Activated T-helper 2 cell treated with anti-CD3 and anti-CD28 coated beads, Interferon-gamma antibody, Interleukin-2, Interleukin-4, amounts not matched to agents 10 μg/mL and 5 μg/mL and 100 μg/mL, durations not matched to agents 14 hours and 24 hours and 36 hours (primary cell): ENCODE measurements at places on chromosomes 5 and 9. TPM values are rescaled to one million over a fixed set of nuclear protein-coding genes. Genes with fewer than 3 reads are reported as not detected.

- no peaks in the 10 kb centered on the region for H3K36me3 ChIP-seq
- H3K27me3 ChIP-seq = no peaks in the 10 kb centered on the region
- no peak overlapping the region for H3K27ac ChIP-seq
- H3K4me1 ChIP-seq = no peaks in the 10 kb centered on the region
- DNase-seq = no peak
Measured at GRCh38 chr5:152083231-152083630, 158.6 kb upstream of the GLRA1 start.

The CDC20B gene
- 0.18 TPM in 1 of 2 replicates, not detected in the other for total RNA-seq

- no peak for DNase-seq
- no peaks in the 10 kb centered on the region for H3K27me3 ChIP-seq
- no peaks in the 10 kb centered on the region for H3K4me1 ChIP-seq
- H3K4me3 ChIP-seq = no peak overlapping the region
- peaks cover 55% of the 10 kb centered on the region for H3K36me3 ChIP-seq
Measured at GRCh38 chr5:43648499-43649124, 45.6 kb downstream of the NNT start.

DNA sequence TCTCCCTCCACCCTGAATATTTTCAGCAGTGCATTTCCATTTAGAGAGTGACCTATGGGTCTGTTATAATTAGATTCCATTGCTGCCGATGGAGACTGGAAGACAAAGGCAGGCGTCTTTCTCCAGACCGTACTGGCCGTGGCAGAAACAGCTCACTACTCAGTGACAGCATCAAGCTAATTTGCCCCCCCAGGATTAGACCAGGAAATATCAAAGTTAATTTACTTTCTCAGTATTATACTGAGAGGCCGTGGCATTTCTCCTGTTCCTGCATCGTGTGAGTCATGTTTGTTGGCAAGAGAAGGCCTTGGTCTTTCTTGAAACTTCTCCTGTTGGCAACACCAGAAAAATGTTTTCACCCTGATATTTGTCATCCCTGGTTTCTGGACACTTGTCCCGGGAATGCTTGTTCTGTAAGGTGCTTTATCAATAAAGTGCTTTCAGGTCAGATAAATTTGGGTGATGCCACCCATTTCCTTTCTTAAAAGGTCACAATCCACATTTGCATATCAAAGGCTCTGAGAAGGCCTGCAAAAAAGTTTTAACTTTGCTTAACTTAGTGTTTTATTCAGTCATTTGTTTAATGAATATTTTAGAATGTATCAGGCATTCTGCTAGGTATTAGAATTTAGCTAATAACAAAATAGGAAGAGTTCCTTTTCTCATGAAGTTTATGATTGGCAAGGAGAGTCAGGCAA is 28.4 kb downstream of the SV2C start:
- H3K27me3 ChIP-seq = peaks cover 15% of the 10 kb centered on the region
- no peaks in the 10 kb centered on the region for H3K36me3 ChIP-seq

The GPRIN1 gene
- total RNA-seq = 3.0 and 3.6 TPM in 2 replicates

The C9orf153 gene
- 0.34 and 0.41 TPM in 2 replicates for total RNA-seq

GRCh38 chr9:127676638-127677037 is 30.1 kb upstream of the CFAP157 start:
- H3K36me3 ChIP-seq = no peaks in the 10 kb centered on the region
- no peak for DNase-seq
- no peak overlapping the region for H3K4me3 ChIP-seq
- H3K27me3 ChIP-seq = no peaks in the 10 kb centered on the region
- H3K27ac ChIP-seq = no peak overlapping the region
- H3K4me1 ChIP-seq = no peaks in the 10 kb centered on the region

DNA sequence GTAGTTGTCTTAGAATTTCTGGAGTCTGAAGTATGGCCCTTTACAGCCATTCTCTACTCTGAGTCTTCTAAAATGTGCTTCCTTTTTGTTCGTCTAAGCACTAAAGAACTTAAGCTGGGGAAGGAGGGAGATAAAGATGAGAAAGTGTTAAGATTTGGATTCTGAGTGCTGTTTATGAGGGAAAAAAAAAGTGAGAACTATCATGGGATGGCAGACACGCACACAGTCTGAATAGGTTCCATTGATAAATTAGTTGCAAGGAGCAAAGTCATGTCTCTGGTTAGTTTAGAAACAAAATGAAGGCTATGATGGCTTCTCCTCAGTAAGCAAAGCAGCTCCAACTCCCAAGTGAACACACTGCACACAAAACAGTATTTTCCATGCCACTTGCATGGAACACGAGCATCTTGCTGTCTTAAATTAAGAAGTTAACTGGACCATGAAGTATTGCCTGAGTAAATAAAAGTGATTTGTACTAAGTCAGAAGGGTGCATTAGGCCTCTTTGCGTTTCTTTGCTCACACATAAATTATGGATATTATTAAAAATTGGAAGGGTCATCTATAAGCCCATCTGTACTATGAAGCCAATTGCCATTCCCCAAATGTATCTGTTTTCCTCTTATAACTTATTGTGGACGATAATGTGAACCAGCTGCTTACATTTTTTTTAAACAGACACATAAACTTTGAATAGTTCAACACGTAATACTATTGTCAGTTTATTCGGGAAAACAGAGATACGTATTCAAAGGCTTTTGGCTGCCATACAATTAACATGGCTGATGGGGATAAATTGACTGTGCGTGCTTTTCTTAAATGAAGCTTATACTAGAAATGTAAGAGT is 199.3 kb downstream of the SGCD start:
- no peak for DNase-seq
- H3K27ac ChIP-seq = no peak overlapping the region
- H3K4me1 ChIP-seq = no peaks in the 10 kb centered on the region
- H3K4me3 ChIP-seq = no peak overlapping the region
- no peaks in the 10 kb centered on the region for H3K36me3 ChIP-seq
- no peaks in the 10 kb centered on the region for H3K27me3 ChIP-seq

DNA sequence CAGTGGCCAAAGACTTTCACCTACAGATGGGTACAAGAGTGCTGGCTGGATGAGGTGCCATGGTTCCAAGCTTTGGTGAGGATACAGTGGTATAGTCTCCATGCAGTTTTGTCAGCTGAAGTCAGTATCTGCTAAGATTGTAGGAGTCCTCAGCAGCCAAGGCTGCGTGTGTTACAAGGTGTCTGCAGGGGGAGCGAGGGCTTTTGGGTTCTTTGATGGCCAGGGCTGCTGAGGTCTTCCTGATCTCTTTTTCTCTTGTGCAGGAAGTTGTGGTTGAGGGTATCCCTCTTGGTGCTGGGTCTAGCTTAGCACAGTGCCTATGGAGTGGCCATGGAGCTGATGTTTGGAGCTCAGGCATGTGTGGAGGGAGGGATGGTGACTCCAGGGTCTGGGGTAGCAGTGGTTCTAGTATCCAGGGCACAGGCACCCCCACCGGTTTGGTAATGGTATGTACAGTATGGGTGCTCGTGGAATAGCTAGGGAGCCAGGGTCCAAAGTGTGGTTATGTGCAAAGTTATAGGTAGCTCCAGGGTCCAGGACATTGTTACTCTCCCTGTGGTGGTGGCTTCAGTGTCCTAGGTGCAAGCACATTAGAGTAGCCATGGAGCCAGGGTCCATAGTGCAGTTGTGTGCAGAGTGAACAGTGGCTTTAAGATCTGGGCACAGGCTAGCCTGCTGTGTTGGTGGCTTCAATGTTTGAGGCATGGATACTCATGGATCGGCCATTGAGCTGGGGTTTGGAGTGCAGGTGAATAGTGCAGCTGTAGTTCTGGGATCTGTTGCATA is 36.7 kb downstream of the CNTLN start:
- no peak overlapping the region for H3K4me3 ChIP-seq
- no peaks in the 10 kb centered on the region for H3K4me1 ChIP-seq
- no peaks in the 10 kb centered on the region for H3K36me3 ChIP-seq
- no peak for DNase-seq
- H3K27ac ChIP-seq = no peak overlapping the region

The SERF1A gene
- 9.1 and 10.5 TPM in 2 replicates for total RNA-seq

GRCh38 chr5:33299621-33300208 is 141.1 kb upstream of the TARS1 start:
- H3K4me1 ChIP-seq = peaks cover 5% of the 10 kb centered on the region
- no peak for DNase-seq
- no peaks in the 10 kb centered on the region for H3K36me3 ChIP-seq
- H3K27me3 ChIP-seq = no peaks in the 10 kb centered on the region
- H3K4me3 ChIP-seq = no peak overlapping the region

DNA sequence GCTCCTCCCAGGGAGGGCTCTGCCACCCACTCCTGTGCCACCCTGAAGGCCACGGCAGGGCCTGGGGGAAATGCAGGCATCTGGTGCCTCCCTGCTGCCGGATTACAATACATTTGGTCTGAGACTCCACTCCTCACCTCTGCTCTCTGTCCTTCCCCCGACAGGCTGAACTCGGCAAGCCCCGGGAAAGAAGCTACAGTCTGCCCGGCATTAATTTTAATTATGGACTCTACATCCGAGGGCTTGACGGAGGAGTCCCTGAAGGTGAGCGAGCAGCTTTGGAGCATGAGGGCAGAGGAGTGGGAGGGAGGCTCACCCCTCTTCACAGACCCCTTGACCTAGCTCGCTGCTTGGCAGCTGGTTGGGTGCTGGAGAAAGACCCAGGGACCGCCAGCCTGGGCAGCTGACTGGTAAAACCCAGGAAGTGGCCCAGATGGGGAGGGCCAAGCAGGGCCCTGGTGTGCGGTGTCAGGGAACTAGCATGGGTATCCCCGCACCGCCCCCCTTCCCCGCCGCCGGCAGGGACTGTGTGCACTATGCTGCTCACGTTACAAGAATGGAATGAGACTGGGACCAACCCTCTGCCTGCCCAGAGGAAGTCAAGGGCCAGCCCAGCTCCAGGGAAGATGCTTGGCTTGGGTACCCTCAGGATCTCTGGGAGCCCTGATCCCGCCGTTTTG is 83.7 kb upstream of the BARHL1 start:
- no peak overlapping the region for H3K4me3 ChIP-seq
- H3K36me3 ChIP-seq = no peaks in the 10 kb centered on the region
- no peak overlapping the region for H3K27ac ChIP-seq

The PDCD1LG2 gene
- total RNA-seq = 1.7 and 2.0 TPM in 2 replicates

DNA sequence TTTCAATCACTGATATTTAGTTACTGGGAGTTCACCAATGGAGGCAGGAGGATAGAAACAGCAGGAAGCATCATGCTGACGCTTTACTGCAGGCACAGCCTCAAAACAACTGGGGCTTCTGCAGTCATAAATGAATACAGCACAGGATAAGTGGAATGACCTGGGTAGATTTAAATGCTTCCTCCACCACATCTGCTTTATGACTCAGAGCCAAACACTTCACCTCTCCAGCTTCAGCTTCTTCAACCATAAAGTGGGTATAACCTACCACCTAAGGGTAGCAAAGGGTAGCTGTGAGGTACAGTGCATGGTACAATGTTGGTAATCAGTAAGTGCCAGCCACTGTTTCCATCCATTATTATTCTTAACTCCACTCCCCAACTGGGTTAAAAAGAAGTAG is 28.4 kb downstream of the RASEF start:
- H3K27me3 ChIP-seq = no peaks in the 10 kb centered on the region
- H3K4me1 ChIP-seq = no peaks in the 10 kb centered on the region
- H3K4me3 ChIP-seq = no peak overlapping the region
- DNase-seq = no peak

DNA sequence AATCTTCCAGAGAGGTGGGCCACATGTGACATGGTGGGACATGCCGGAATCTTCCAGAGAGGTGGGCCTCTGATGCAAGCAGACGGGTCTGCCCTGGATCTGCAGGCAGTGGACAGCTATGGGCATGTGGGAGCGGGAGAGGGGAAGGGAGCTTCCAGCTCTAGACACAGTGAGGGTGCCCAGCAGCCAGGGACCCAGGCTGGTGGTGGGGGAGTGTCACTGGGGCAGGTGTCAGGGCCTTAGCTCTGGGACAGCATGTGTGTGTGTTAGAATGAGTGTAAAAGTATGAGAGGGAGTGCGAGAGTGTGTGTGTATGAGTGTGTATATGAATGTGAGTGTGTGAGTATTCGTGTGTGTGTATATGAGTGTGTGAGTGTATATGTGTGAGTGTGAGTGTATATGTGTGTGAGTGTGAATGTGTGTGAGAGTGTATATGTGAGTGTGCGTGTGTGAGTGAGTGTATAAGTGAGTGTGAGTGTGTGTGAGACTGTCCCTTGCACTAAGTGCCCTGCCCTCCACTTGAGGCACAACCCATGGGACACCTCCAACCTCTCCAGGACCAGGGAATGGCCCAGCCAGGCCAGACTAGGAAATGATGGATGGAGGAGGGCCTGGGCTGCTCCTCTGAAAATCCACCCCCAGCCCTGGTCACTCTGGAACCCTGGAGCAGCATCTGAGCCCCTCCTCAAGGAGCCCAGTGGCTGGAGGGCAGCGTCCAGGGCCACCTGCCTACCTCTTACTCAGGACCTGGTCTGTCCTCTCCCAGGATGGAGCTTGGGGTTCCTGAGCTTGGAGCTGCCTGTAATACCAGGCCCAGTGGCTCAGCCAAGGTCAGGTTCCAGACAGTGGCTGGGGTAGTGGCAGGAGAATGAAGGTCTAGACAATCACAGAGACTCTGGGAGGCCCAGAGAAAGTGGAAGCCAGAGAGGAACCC is 122.2 kb downstream of the C9orf50 start:
- H3K27ac ChIP-seq = no peak overlapping the region
- no peaks in the 10 kb centered on the region for H3K27me3 ChIP-seq
- peaks cover 16% of the 10 kb centered on the region for H3K4me1 ChIP-seq
- no peak overlapping the region for H3K4me3 ChIP-seq

DNA sequence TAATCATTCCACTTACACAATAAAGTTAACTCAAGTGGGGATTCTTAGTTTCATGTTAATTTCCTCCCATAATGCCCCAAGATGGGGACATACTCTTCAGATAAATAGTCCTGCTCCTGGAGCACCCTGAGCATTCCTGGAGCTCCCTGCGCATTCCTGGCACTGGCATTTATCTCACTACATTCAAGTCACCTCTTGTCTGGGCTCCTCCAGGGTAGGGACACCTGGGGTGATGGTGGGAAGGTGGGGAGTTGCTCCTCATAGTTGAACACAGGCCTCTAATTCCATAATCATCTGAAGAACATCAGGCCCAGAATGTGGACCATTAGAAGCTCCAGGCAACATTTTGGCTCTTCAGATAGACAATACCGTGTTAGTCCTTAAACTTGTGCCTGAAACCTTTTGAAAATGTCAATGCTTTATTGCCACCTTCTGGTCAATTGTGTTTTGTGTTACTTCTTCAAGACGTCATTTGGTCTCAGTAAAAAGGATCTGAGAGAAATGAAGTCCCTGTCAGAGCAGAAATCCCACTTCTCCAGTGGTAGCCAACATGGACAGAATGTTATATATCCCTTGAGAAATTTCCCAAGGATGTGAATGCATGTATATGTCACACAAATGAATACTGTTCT is 14.2 kb upstream of the AGGF1 start:
- peaks cover 17% of the 10 kb centered on the region for H3K27me3 ChIP-seq
- peaks cover 12% of the 10 kb centered on the region for H3K4me1 ChIP-seq
- H3K4me3 ChIP-seq = no peak overlapping the region

The GAPT gene
- total RNA-seq = not detected in 2 replicates

The MCTP1 gene
- not detected in 2 replicates for total RNA-seq

DNA sequence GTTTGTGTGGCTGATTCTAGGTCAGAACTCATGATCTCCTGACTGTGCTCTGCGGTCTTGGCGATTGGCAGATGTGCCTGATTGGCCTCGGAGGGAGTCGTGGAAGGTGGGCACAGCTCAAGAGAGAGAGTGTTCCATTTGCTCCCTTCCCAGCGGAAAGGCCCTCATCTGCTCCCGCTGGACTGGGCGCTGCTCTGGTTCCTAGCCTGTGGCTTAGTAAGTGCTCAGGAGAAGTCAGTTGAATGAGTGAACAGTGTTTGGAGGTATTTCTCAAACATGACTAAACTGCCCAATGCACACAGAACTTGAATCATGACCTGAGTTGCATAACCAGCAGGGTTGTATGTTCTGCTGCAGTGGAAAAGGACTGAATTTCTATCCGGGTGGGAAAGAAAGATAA is 120.2 kb upstream of the PITX1 start:
- H3K27ac ChIP-seq = no peak overlapping the region
- H3K4me3 ChIP-seq = no peak overlapping the region
- no peak for DNase-seq
- H3K27me3 ChIP-seq = no peaks in the 10 kb centered on the region
- no peaks in the 10 kb centered on the region for H3K36me3 ChIP-seq
- no peaks in the 10 kb centered on the region for H3K4me1 ChIP-seq
